Stimulated activated CD8-positive, alpha-beta memory T cell treated with anti-CD3 and anti-CD28 coated beads, Interleukin-4, amount 100 ng/mL, for 4 hours (primary cell): ENCODE measurements at places on chromosomes 4 and X.

GRCh38 chrX:131734621-131735020 lies 190.7 kb downstream of the OR13H1 start:
- DNase-seq, result no peak

DNA sequence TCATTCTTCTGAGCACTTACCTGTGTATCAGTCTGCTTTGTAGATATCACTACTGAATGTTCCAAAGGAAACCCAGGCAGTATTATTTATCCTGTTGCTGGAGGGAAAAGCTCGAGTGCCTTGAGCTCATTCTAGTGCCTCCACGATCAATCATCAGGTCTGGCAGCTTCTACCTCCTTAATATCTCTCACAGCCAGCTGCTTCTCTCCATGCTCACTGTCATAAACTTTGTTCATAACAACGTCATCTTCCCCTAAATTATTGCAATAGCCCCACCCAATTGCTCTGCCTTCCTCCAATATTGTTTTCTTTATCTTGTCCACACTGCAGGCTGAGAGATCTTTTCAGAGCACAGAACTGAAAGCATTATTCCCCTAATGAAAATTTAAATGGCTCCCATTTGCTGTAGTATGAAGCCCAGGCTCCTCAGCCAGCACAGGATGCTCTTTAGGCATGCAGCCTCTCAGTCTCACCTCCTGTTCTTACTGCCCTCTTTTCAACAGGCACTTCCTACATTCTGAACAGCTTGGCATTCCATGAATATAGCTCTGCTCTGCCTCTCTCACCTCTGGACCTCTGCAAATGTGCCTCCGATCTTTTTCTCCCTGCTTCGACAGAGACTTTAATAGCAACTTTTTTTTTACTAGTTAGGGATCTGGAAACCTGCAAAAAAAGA lies 504.2 kb upstream of the IGFBP7 start:
- no peak for DNase-seq

DNA sequence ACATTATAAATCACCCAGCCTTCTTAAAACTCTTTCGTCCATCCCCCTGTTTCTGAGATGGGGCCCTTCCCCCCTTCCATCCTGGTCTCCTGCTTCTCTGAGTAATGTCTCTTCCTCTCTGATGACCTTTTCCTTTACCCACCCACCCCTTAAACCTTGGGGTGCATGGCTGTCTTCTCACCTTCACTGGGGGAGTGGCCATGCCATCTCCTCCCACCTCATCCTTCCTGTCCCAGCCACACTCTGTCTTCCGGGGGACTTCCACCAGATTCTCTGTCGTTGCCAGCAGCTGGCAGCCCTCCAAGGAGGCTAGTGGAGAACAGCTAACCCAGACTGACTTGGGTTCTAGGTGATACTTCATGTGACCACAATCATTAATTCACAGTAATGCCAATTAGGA lies 83.2 kb upstream of the SCML1 start:
- DNase-seq, result no peak

DNA sequence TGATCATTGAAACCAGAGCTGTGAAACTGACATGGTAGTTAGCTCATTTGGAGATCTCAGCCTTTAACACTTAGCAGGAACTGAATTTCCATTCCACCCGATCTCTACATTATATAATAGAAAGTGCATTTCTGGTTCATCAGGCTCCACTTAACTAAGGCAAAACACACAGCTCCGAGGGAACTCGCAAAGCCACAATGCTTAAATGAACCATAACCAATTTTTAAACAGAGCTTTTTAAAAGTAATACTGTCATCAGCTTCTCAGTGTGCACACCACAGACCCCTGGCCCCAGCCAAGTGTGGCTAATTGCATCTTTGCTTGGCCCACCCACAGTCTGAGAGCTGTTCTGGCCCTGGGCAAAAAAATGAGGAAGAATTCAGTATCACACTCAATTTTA lies 66.1 kb downstream of the DCHS2 start:
- no peak for DNase-seq

DNA sequence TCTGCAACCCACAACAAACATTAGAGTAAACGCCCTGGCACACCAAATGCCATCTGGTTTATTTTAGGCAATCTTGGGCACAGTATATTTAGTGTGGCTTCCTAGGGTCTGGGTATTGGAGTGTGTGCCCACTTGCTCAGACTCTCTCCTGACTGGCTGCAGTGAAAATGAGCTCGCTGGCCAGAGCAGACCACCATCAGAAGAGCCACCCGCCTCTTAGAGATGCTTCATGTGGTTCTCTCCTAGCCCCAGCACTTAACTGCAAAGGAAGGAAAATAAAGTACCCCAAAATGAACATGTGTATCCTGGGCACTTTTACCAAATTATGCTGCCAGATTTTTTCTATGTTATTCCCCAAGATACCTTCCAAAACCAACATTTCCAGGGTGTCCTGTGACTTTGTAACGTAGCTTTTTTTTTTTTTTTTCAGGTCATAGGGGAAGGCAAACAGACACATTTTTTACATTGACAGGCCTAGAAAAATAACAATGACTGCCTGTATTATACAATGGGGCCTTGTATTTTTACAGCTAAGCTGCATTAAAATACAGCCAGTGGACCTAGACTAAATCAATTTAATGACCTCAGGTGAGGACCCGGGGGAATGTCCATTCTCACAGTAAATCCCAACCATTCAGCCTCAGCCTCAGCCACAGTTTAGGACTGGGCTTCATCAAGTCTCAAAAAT lies 193.7 kb downstream of the RASL11B start:
- DNase-seq, result no peak

- no peak for DNase-seq
Observed at GRCh38 chrX:44675362-44676024, 132.8 kb upstream of the FUNDC1 start.

DNA sequence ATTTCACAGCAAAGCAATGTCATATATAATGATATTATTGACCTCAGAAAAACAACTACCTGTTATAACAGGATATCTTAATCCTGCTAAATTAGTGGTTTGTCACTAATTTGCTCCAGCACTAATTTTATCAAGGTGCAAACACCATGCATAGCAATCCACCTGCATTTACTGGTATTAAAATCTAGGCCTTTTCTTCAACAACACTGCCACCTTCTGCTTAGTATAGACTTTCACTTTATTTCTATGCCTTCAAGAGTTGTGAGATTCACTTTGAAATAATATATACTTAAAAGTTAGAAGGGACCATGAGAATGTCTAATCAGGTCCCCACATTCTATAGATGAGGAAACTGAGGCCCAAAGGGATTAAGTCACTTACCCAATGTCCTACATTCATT lies 82.1 kb upstream of the IQCM start:
- DNase-seq, result no peak

DNA sequence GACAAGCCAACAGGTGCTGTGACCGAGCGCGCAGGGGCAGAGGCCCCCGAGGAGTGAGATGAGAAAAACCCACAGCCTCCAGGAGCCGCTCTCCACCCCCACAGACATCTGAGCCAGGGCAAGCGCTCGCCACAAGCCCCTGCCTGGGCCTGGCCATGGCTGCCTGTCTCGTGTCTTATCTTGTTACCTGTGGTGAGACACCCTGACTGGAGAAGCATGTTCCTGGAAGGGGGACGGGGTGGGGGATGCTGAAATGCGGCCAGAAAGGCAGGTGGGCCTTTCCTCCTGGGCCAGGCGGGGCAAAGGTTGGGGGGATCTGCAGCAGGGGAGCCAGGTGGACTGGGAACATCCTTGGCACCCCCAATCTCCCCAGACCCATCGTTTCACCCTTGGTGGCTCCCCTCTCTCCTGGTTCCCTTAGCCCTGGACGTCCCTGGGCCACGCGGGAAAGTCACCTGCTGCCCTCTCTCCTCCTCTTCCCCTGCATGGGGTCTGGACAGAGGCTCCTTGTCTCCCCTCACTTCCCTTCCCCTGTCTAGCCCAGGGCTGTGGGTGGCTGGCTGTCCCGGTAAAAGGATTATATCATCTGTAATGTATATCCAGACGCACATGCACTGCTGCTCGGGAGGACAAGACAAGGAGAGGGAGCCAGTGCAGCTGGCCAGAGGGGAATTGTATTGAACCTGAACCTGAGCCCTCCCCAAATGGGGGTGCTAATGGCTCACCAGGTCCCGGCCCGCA lies 8.4 kb upstream of the DUSP9 start:
- DNase-seq, result no peak

- no peak for DNase-seq
Observed at GRCh38 chr4:164596927-164597326, 157.0 kb upstream of the SMIM31 start.

DNA sequence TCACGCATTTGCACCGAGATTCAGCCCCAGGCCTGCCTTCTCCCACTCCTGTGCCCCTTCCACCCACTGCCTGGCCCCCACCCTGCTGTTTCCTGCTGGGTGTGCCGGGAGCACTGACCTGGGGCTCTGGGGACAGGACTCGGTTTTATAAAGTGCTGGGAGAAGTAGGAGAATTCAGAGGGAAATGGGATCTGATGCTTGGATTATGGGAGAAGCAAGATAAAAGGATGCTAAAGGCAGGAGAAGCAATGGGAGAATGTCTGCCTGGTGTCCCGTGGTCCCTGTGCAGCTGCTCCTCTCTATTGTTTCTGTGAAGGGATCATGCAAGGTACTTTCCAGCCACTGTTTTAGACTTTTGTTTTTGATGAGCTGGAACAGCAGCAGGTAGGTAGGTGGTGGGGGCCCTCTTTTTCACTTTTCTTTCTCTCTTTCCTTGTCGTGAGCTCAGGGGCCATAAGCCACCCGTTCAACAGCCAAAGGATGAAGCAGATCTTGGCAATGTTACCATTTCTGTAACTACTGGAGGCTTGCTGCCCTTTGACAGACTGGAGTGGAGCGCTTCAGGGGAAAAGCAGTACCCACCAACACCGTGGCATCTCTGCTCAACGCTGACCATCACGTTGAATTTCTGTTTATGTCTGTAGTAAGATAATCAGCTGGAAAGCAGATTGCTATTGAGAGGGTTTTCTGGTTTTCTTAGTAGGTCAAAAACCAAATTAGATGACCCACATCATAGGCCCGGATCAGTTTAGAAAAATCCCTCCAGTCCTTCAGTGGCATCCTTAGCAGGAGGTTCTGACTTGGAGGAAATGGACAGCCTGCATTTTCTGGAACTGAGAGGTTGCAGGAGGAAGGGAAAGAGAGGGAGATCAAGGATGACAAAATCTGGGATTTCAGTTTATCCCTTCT lies 63.8 kb upstream of the ENPP6 start:
- DNase-seq, result no peak

DNA sequence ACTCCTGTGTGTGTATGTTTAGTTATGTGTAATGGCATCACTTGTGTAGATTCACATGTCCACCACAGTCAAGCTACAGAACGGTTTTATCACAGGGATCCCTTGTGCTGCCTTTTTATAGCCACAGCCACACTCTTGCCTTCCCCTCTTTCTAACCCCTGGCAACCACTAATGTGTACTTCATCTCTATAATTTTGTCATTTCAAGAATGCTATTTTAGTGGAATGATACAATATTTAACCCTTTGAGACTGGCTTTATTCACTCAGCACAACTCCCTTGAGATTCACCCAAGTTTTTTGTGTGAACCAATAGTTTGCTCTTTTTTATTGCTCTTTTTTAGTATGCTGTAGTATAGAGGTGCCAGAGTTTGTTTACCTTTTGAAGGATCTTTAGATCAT lies 112.1 kb downstream of the CDKL5 start:
- no peak for DNase-seq

- no peak for DNase-seq
Observed at GRCh38 chr4:101862595-101862994, 72.1 kb downstream of the BANK1 start.

DNA sequence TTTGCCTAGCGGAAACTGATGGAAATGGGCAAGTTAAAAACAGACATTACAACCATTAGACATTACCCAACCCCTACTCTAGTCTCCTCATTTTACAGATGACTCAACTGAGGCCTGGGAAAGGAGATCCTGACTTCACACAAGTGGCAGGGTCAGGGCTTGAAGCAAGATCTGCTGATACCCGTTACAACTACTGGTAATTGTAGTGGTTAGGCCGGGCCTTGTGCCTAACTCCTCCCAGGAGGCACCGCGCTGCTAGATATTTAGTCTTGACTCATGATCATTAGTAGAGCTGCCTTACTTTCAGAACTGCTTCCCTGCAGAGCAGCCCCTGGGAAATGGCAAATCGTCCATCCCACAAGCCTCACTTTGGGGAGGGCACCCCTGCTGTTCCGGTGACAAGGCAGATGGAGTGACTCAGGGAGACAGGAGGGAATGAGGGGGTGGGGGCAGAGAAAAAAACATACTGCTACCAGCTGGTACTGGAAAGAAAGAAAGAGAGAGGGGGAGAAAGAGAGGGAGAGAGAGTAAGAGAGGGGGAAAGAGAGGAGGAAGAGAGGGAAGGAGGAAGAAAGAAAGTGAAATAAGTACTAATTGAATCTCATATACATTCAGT lies 12.2 kb downstream of the ARHGEF6 start:
- no peak for DNase-seq

- no peak for DNase-seq
Observed at GRCh38 chr4:60129740-60130139, 1070.4 kb upstream of the ADGRL3 start.

DNA sequence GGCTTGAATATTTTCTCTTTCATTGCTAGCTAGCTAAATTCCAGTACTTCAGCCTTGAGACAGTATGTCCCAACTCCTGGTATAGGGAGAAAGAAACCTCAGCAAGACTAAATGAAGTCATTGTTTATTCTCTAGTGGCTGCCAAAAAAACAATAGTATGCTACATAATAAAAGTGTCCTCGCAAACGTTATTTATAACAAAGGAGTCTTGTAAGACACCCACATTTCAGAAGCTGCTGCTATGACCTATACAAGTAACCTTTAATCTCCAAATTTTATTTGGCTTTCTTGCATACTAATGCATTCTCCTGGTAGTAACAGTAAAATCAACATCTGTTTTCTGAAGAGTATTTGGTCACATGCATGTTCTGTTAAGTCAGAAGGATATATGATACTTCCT lies 28.8 kb downstream of the NEK1 start:
- DNase-seq, result no peak

DNA sequence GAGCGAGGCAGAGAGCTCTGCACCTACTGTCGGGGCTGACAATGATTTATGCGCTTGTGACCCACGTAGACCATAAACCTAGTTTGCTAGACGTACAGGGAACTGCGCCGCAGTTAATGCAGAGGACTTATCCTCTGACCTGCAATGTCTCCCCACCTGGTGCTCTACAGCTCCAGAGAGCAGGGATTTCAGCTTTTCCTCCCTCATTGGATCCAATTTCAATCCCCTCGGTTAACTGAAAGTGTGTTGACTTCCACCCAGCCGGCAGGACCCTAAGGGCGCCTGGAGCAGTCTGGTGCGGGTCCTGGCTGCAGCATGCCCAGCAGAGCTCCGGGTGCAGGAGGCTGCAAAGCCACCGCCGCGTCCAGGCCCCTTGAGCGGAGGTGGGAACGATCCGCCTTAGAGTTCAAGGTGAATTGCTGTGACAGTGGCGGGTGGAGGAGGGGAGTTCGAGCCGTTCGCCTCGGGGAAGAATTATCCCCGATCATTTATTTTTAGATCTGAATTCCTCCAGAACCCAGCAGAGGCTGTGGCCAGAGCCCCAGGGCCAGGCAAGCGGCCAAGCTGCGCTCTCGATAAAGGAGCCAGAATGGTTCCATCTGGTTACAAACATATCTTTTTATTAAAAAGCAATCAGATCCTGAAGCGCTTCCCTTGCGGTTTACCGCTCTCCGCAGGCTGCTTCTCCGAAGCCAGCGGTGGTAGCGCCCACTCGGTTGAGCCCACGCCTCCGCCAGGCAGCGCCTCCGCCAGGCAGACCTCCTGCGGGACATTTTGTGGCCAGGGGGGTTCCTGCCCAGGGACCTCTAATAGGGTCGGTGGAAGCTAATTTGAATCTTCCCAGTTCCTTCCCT lies 66.0 kb downstream of the FBXO8 start:
- no peak for DNase-seq

- DNase-seq, result no peak
Observed at GRCh38 chrX:40244980-40245379, 147.2 kb upstream of the BCOR start.
